ENCODE measurements at places on chromosomes 7 and 10.

DNA sequence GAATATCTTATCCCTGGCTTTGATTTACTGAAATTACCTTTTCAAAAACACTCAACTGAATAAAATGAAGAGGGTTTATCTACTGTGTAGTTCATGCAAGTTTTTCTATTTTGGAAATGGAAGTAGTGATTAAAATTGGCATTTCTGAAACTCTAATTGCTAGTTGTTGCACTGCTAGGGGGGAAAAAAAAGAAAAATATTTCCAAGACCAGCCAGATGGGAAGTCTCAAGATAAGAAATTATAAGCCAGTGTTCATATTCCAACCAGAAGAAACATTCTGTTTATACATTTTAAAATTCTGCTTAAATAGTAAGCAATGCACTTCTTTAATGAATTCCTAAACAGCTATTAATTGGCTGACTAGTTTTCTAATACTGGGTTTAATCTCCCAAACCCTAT lies 9.4 kb upstream of the ADO start:
- DNase-seq = no peak

GRCh38 chr10:3192856-3193635 lies 20.5 kb upstream of the PITRM1 start:
- DNase-seq = peak; percentile 76

DNA sequence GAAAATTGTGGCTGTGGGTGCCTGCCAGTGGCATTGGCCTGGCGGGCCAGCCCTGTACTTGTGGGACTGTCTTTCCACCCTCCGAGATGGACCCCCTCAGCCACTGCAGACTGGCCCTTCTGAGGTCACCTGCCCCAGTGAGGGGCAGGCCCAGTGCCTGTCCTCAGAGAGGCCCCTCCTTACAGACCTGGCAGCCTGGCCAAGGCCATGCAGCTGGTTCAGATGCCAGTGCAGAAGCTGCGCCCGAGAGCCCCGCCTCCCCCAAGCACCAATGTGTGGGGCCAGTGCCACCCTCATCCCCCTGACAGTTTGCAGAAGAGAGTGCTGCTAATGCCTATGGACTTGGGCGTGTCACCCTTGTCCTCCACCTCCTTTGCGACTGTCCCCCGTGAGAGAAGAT lies 10.0 kb downstream of the ZNF316 start:
- no peak for DNase-seq

DNA sequence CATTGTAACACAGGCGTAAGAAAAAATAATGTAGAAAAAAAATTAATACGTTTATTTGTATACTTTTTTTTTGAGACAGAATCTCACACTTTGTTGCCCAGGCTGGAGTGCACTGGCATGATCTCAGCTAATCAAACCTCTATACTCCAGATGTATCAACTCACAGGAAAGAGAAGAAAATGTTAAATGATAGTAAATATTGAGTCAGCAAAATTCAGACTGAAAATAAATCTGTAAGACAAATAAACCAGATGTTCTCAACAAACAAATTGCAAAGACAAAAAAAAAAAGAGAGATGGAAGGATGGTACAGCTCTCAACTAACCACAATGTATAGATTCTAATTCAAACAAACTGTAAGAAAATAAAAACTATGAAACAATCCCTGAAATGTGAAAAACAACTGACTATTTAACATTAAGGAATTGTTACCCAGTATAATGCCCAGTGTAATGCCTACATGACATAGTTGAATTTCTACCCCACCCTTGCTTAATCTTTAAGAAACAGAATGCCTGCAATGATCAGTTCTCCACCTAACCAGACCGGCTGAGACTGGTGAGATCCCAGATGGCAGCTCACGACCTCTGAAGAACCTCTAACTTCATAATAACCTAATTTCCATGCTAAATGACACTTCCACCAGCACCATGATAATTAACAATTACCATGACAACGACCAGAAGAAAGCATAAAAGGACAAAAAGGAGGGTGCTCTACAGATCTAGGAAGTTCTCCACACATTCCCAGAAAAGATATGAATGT lies 272.0 kb upstream of the GNAI1 start:
- no peak for DNase-seq

DNA sequence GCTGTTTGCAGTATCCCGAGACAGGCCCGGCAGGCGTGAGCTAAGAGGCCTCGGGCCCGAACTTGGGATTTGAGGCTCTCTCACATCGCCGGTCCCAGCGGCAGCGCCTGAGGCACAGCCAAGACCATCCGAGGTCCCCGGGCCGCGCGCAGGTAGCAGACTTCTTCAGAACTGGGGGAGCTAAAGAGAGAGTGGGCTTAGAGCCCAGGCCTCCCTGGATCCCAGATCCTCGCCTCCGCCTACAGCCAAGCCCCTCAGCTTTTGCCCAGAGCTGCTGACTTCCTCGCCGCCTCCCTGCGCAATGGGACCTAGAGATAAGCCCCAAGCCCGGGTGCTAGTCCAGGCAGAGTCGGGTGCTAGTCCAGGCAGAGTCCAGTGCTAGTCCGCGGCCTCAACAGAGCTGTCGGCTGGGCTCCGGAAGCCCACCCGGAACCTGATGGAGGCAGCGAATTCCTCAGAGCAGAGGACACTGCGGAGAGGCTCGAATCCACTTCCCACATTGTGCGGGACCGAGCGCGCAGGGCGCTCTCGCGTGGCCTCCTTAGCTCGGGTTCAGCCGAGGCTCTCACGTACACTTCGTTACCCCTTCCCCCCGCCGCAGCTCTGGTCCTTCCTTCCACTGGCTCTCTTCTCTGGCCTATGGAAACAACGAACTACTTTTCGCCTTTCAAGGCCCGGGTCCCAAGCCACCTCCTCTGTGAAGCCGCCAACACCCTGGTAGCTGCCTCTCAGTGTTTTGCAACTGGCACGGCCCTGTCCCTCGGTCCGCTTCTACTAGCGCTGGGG lies 5.8 kb downstream of the LBX1 start:
- DNase-seq = no peak

DNA sequence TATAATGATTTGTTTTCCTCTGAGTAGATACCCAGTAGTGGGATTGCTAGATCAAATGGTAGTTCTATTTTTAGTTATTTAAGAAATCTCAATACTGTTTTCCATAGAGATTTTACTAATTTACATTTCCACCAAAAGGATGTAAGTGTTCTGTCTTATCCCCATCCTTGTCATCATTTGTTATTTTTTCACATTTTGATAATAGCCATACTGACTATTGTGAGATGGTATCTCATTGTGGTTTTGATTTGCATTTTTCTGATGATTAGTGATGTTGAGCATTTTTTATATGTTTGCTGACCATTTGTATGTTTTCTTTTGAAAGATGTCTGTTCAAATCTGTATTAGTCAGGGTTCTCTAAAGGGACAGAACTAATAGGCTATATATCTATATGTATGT lies 160.0 kb upstream of the TMEM229A start:
- no peak for DNase-seq

DNA sequence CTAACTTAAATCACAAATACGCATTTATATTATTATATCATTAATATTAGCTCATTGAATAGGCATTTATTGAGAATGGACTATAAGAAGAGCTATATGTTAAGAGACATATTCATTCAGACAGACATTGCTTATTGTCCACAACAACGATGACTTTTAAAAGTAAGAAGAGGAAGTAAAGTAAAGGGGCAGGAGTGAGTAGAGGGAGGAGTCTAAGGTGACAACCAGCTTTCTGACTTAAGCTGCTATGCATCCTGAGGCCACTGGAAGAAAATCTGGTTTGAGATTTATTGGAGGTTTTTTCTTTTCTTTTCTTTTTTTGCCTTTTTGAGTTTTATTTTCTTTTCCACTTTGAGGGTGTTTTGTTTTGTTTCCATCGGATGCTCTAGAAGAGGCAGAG lies 723.5 kb downstream of the GRM8 start:
- no peak for DNase-seq

- DNase-seq = no peak
These were observed 91.1 kb downstream of the CALN1 start for GRCh38 chr7:72321081-72321480.

GRCh38 chr7:156353352-156353751 lies 287.2 kb upstream of the RNF32 start:
- no peak for DNase-seq

DNA sequence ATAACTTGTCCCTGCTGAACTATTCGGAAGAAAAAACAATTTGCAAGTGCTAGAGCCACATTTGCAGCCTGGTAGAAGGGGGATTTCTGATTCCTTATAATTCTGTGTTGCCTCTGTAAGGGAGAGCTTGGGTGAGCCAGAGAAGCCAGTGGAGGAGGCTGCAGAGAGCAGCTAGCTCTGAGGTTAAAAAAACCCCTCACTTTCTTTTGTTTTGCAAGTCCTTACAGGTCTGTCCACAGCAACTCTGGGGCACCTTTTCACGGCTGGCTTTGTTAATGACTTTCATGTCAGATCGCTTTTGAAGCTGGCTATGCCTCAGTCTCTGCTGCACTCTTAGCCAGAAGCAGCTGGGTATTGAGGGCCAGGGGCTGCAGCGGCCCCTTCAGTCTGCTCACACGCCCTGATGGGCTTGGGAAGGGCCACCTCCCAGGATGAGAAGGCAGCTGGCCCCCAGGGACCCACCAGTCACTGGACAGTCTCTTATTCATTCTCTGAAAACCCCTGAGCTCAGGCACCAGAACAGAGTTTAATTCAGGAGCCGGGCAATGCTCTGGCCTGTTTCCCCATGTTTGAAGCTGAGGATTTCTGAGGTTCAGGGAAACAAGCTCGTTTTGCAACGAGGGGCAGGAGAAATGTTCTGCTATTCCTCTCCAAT lies 30.9 kb downstream of the TRIM8 start:
- peak; percentile 37 for DNase-seq

- DNase-seq = peak; percentile 75
These were observed 53.8 kb downstream of the WDR37 start for GRCh38 chr10:1109795-1110673.

DNA sequence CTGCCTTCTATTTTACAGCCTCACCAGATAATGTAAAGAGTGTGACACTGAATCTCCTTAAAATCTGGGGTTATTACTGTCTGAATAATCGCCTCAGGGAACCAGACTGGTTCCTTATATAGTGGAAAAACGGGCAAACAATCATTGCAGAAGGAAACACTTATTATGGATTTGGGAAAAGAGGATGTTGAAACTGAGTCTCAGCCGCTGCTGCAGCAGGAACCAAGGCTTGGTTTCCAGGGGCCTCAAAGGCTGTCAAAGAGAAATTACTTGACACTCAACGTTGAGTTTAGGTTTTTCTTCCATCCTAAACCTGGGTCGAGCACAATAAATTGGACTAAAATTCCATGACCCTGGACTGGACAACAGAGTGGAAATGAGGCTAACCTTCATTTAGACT lies 103.8 kb upstream of the AHR start:
- DNase-seq = no peak
